ENCODE measurements at places on chromosomes 4 and X.

GRCh38 chr4:185634066-185634652, 98.9 kb upstream of the PDLIM3 start:
- no peak for ATAC-seq

DNA sequence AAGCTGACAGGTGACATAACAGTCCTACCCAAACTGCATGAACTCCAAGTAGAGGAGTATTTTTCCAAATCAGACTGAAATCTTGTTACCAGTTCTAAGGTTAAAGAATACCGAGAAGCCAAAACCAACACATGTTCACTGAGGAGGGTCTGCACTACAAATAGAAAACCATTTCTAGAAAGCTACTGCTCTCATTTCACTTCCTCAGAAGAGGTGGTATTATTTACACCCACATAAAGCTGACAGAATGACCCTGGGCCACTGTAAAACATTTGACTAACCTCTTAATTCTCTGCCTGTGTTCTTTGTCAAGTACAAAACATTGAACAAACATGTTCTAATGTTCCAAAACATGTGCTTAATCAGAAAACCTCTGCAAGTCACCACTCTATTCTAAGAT, 95.8 kb downstream of the IQCM start:
- ATAC-seq, result no peak

GRCh38 chr4:108988464-108989195, 225.8 kb upstream of the ETNPPL start:
- ATAC-seq, result no peak

DNA sequence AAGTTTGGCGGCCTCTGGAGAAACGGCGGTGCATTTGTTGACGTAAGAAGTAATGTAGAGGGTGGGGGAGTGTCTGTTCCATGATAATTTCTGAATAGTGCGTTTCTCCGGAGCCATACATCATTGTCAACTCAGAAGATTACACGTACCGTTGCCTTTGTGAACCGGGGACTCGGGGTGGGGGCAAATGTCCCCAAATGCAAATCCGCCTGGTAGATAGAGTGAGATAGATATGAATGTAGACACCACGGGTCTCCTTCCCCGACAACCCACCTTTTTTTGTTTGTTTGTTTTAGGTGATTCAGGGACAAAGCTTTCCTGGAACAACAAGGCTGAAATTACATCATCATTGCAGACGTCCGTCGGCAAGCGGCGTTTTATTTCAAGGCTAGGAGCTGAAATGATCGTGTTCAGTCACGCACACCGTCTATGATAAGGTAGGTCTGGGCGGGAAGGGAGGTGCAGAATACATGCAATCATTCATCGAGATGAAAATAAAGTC, 96.0 kb upstream of the PPP2R3B start:
- ATAC-seq, result peak; percentile 94

- ATAC-seq, result no peak
These were observed 4.7 kb upstream of the ARX start for GRCh38 chrX:25020391-25020904.

DNA sequence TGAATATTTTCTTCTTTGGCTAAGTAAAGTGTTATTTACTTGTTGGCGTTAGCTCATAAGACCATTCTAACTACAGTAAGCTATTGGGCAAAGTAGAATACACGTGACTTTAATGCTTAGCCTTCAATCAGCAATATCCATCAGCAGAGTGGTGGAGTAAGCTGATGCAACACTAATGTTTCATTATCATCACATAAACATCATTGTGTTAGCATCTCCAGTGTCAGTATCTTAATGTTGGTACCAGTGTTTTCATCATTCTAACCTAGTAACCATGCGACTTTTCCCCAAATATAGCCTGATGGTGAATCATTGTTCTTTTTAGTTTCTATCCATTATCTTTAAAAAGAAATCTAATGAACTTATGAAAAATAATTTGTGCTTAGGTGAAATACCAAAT, 48.5 kb downstream of the APOOL start:
- ATAC-seq, result peak; percentile 45

GRCh38 chrX:9464435-9465371, at the start of gene TBL1X:
TSS of gene TBL1X (plus strand) at chrX:9465058. CDS start at chrX:9653587, 188,529 bp downstream.
- ATAC-seq, result peak; percentile 64

DNA sequence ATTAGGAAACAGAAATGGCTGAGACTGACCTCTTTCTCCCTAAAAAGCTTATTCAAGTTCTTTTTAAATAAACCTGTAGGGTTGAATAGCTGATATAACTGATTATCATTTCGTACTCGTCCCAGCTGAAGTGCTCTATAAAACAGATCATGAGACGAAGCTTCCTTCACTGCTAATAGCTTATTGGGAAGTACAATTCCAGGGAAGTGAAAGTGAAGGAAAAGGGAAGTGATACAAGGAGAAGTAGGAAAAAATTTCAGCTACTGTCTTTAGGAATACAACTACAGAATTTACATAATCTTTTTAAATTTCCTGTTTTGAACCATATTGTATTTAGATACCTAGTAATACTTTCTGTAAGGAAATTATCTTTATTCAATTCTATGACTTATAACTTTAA, 103.0 kb downstream of the SNCA start:
- no peak for ATAC-seq

GRCh38 chr4:1523907-1524636, 117.8 kb upstream of the NKX1-1 start:
- ATAC-seq, result peak; percentile 25

- no peak for ATAC-seq
These were observed 60.9 kb downstream of the GLRA2 start for GRCh38 chrX:14590216-14590615.

- ATAC-seq, result no peak
These were observed 79.5 kb downstream of the CHRNA9 start for GRCh38 chr4:40414673-40415072.

GRCh38 chrX:54529552-54530356, at the start of gene GNL3L:
TSS of gene GNL3L (plus strand) at chrX:54530219. CDS start at chrX:54532567, 2,348 bp downstream.
- peak; percentile 83 for ATAC-seq

DNA sequence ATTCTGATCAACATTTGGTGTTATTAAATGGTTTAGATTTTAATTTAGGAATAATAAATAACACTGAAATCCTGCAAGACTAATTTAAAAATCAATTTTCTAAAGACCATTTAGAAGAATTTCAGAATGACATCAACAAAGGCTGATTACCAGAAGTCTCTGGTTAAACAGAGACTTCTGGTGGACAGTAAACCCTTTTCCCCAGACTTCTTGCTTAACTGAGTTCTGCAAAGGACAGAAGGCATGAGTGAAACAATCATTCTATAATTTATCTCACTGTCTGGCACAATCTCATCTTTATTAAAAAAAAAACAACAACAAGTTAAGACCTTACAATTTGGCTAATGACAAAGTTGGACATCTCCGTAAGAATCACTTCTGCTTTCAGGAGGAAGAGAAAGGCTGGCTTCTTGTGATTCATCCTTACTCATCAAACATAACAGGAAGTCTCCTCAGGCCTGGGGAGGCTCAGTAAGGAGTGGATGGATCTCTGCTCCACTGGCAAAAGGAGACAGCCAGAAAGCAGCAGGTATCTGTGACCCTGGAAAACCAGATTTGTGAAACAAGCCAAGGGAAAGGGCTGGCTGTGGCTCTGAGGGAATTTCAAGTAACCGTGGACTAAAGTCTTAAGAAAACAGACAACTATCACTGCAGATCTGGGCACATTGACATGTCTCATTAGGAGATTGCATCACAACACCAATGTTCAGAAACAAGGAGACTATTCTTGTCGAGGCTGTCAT, 908 bp upstream of the TLR6 start:
- ATAC-seq, result no peak

DNA sequence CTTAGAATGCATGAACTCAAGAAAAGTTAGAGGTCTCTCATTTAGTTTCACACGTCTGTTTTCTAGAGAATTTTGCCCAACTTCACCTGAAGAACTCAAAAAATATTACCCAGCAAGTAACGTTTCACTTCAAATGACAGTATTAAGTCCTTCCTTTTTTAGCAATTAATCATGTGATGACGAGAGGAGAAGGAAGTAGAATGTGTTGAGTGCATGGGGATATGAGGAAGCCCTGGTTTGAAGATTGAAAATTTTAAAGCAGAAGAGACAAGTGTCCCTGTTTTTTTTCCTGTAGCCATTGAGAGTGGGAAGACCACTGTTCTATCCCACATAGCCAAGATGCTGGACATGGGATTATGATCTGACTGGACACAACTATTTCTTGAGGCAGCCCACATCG, 406.3 kb upstream of the CPEB2 start:
- ATAC-seq, result no peak

- peak; percentile 98 for ATAC-seq
These were observed 115.6 kb downstream of the CAMK2D start for GRCh38 chr4:113645771-113646441.

DNA sequence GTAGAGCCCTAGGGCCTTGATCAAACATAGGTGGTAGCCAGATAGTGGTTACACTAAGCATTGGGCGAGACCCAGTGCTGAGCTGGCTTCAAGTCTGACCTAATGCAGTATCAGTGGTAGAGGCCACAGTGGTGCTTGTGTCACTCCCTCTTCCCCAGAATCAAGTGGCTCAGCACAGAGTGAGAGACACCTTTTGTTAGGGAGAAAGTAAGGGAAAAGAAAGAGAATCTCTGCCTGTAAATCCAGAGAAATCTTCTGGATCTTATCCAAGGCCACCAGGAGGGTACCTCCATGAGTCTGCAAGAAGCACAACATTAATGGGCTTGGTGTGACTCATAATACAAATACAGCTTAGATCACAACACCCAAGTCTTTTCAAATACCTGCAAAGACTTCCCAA, 117.7 kb upstream of the SLC6A14 start:
- no peak for ATAC-seq

DNA sequence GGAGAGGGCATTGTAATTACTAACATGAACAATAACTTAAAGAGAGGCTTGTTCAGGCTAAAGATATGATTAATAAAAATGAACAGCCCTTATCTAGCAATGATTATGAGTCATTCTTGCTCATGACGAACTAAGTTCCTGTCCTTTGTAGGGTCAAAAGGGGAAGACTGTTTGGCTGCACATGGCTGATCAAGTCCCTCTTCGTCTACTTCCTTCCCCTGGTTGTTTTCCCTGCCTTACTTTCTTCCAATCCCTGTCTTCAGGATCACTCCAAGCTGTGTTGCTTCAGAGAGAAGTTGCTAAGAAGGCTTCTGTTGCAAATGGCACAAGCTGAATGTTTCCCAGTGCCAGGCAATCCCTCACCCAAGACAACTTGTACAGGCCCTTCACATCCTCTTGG, 115.0 kb upstream of the HS3ST1 start:
- no peak for ATAC-seq

DNA sequence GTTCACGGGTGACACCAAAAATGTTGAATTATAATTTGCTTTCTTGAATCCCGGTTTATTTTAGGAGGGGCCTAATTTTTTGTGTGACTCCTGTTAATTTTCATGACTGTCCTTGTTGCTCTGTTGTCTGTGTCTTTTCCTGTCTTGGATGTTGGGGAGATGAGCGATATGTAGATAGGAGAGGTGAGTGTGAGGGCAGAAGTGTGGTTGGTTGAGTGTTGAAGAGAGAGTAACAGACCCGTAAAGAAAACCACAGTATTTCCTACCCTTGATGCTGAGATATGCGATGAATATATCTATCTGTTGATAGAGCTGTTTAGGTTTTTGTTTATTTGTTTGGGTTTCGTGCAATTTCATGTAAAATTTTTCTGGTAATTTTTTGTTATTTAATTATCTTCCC, 70.5 kb downstream of the CPE start:
- no peak for ATAC-seq

GRCh38 chr4:172104539-172104938, 291.3 kb downstream of the GALNTL6 start:
- no peak for ATAC-seq

DNA sequence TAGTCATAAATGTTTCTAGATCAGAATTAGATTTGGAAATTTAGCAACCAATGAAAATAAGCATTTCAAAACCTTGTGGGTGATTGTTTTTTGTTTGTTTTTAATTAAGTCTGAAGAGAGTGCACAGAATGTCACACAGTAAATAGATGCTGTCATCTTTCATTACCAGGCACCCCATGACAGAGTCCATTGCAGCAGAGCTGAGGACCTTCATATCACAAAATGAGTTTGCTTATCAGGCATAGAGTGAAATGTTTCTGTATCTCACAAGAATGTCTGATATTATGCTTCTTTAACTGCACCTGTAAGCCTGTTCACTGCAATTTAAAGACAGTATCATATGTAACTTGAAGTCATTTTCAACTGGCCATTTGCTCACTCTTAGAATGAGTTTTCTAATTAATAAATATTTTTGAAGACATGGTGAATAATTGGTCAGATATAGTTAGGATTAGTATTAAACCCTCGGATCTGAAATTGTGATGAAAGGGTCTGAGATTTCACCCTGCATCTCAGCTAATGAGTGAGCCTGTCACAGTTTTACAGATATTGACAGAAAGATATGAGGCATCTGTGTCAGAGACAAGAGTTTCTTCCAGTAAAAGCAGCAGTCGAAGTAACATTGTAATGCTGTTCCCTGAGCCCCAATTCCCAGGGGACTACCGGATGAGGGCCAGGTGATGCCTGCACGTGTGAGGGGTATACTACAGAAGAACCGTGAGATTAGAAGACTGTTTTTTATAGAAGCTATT, 416.4 kb downstream of the CCSER1 start:
- no peak for ATAC-seq

DNA sequence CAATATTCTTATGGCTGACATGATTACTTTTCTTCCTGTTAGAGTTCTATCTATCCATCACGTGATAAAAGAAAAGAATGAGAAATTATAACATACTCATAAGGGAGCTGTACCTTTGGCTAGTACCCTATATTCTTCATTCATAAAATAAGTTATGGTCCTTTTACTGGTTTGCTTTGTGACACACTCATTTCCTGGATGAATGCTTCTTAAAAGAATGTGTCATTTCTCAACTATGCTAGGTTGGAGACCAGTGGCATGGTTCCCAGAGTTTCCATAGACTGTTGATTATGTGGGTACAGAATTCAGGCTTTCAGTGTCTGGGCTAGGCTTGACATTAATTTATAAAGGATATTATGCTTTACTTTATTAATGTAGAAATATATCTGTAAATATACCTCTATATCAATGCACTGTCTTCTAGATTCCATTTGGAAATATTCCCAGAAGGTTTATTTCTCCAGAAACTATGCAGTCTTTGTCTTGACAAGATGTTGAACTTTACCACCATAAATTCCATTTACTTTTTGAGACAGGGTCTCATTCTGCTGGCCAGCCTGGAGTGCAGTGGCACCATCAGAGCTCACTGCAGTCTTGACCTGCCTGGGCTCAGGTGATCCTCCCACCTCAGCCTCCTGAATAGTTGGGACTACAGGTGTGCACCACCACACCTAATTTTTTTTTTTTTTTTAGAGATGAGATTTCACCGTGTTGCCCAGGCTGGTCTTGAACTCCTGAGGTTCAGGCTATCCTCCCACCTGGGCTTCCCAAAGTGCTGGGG, 23.8 kb downstream of the NUDT6 start:
- no peak for ATAC-seq

DNA sequence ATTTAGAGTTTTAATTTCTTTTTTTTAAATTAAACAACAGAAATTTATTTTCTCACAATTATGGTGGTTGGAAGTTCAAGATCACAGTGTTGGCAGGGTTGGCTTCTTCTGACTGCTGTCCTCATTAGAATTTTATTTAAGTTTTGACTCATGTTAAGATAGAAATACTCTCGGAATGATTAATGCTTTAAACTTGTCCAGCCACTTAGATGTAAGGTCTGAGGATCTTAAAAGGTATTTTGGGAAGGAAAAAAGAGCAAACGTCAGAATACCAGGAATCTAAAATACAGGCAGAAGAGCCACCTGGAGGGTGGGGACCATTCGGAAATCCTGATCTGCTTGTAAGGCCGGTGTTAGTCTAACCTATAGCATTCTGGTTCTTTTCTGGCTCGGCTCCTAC, 423.0 kb upstream of the MAGEB2 start:
- ATAC-seq, result no peak

- no peak for ATAC-seq
These were observed 271.8 kb upstream of the ARX start for GRCh38 chrX:25287521-25287920.

- peak; percentile 74 for ATAC-seq
These were observed 249.7 kb downstream of the C4orf33 start for GRCh38 chr4:129345609-129346008.
